NB4 (cell line): ENCODE measurements at places on chromosomes 5 and 9.

- no peak for DNase-seq
Observed at GRCh38 chr5:159641371-159642039, 274.8 kb upstream of the ADRA1B start.

- DNase-seq = no peak
Observed at GRCh38 chr5:125722550-125722949, 700.7 kb upstream of the GRAMD2B start.

DNA sequence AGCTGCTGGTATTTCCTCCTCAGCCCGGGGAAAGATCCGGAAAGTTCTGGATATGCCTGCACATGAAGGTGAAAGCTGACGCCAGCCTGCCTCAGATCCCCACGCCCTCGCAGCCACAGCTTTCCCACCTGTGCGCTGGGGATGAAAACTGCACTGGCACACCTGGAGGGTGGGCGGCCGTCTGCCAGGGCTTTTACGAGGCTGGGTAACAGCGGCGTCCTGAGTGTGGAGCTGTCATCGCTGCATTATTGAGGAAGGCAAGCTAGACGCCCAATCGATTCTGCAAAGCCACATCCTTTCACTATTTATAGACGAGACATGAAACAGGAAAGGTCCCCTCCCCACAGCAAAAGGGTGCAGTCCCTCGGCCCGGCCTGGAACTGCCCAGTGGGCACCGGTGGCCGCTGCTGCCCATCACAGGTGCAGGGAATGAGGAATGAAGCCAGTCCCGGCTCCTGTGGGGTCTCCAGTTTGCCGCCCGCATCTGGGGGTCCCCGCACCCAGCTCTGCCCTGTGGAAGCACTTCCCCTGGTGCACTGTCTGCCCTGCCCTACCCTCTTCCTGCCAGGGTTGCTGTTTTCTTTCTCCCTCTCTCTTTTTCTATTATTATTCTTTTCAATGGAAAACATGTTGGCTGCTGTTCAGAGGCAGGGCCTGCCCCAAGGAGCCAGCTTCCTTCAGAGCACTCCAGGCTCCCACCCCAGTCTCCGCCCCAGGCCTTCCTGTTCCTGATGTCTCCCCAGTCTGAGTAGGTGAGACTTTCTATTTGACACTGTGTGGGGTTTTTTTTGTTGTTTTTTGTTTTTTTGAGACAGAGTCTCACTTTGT, 7.0 kb downstream of the NOTCH1 start:
- no peak for DNase-seq

DNA sequence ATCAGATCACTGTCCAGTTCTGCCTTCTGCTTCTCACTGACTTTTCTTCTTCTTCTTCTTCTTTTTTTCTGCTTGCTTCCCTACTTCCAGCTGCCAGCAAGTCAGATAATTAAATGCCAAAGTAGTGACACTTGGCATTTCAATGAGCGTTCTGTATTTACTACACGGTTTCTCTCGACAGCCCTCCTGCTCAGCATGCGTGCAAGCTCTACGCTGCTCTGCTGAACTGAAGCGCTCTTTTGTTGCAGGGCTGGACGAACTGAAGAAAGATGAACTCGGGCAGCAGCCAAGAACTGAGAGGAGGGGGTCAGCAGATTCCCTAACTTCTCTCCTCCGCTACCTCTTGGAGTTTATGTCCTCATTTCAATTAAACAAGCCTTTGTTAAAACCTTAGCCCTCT, 319.1 kb downstream of the GLIS3 start:
- DNase-seq = no peak

DNA sequence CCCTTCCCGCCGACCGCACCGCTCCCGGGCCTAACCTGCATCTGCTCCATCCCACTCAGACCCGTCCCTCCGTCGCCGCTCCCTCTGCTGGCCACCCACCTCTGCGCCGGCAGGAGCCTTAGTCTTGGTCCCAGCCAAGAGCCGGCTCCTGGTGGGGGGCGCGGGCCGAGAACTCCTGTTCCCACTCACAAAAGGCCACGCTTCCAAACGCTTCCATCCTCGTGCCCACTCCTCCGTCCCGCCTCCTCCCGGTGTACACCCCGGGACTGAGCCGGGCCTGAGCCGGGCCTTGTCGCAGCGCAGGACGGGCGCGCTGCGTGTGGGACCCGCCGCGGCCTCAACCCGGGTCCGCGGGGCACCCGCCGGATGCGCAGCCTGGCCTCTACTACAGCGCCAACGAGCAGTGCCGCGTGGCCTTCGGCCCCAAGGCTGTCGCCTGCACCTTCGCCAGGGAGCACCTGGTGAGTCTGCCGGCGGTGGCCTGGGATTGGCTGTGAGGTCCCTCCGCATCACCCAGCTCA, 7.5 kb downstream of the ADAMTS13 start:
- no peak for DNase-seq

- peak; percentile 87 for DNase-seq
Observed at GRCh38 chr5:1479581-1480188, 34.4 kb upstream of the SLC6A3 start.

DNA sequence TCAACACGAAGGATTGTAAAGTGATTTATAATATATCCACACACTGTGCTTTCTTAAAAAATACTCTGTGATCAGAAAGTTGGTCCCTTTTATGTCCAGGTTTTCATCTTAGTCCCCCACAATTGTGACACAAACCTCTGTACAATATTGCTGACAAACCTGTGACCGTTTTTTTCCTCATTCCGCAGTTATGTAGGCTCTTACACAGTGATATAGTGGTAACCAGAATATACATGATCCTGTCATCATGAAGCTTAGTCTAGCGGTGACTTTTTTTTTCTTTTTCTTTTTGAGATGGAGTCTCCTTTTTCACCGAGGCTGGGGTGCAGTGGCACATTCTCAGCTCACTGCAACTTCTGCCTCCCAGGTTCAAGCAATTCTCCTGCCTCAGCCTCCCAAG, 8.7 kb downstream of the ANP32B start:
- no peak for DNase-seq

DNA sequence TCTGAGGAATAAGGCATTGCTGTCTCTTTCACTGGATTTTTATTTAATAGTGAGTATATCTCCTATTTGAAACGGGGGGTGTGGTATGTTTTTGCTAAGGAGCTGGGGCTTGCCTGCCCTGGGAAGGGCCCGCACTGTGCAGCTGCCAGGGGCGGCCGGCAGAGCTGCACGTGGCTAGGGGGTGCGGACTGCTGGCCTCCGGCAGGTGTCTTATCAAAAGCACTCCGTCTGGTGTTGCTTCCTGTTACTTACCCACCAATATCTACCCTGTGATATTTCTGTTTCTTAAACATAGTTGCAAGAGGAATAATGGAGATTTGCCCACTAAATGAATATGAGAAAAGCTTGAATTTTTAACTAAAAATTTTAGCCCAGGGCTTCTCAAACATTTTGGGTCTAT, 232.0 kb downstream of the IRX1 start:
- DNase-seq = no peak

DNA sequence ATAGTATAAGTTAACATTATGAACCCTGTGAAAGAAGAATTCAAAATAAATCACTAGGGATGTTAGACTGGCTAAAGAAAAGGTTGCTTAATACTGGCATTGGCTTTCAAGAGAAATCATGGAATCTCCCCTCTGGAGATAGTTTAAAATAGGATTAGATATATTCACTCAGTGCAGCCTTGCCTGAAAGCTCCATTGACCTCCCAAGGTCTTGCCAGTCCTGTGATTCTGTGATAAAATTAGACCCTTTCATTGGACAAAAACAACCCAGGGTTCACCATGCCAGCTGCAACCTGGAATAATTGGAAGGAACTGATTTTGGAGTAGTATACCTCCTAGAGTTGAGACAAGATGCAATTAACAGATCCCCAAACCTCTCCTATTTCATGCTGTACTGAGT, 588.1 kb upstream of the MEF2C start:
- DNase-seq = no peak

- no peak for DNase-seq
Observed at GRCh38 chr5:59086024-59086423, 503.1 kb downstream of the RAB3C start.

DNA sequence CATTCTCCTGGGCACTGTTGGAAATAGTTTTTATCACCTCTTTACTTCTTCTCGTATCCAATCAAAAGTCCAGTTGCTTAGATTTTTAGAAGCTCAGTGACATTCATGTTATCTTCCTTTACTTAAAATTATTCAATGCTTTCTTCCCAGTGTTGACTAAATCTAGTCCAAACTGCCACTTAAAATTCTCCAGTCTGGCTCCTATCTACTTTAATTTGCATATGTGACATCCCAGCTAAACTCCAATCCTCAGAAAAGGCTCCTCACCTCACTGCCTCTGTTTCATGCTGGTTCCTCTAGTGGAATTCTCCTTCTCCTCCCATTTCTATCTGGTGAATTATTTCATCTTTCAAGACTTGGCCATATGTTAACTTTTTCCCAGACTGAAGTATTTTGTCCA, 1238.7 kb upstream of the WWC1 start:
- no peak for DNase-seq

- peak; percentile 65 for DNase-seq
Observed at GRCh38 chr5:142922223-142922952, 152.2 kb downstream of the ARHGAP26 start.

DNA sequence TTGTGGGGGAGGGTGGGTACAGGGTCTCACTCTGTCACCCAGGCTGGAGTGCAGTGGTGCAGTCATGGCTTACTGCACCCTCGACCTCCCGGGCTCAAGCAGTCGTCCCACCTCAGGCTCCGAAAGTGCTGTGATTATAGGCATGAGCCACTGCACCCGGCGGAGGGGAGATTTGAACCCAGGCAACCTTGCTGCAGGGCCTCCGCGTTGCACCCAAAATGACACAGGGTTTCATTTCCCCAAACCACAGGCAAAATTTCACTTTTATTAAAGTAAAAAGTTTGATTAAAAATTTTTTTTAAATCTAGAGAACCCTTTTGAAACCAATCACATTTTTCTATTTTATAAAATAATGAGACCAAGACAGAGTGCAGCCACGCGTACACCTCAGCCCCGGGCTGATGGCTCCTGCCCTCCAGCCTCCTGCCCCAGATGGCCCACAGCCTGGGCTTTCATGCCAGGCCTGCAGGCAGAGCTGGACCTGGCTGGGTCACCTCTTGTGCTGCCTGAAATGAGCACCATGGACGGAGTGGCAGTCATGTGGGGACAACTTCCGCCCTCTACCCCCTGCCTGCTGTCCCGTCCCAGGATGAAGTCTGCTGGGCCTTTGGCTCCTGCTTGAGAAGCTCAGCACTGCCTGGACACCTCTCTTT, 30.5 kb downstream of the USP20 start:
- DNase-seq = no peak

DNA sequence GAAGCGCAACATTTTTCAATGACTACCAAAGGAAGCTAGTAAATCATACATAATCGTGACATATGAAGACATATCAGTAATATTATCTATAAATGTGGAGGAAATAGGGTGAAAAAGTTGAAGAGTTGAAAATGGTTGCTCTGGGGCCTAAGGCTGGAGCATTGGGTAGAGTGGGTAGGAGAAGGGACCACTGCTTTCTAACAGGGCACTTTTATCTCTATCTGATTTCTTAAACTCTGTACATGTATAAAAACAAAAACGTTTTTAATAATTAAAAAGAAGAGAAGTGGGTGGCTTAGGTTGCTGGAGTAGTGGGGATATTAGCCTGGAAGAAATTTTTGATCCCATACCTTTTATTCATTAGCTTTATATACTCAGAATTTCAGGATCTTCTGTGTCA, 44.2 kb upstream of the ITGA1 start:
- DNase-seq = no peak

GRCh38 chr9:16207161-16207560, 654.3 kb downstream of the CCDC171 start:
- DNase-seq = peak; percentile 73

DNA sequence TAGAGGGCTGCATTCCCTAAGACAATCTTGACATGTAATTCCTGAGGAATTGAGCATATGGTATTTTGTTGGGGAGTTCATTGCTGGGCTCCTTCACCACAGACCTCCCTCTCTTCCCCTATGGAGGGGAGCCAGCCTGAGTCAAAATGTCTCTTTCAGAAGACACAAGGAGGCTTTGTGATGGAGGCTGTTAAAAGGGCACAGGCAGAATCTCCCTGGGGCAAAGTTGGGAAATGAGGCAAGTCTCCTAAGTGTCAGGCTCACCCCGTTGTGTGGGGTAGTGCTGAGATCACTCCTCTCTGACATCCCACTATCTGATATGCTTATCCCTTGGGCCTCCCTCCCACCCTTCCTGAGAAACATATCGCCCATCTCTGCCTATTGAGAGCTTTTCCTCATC, 30.6 kb downstream of the GFRA3 start:
- DNase-seq = peak; percentile 40

GRCh38 chr5:20833081-20833627, 845.2 kb upstream of the CDH18 start:
- no peak for DNase-seq

DNA sequence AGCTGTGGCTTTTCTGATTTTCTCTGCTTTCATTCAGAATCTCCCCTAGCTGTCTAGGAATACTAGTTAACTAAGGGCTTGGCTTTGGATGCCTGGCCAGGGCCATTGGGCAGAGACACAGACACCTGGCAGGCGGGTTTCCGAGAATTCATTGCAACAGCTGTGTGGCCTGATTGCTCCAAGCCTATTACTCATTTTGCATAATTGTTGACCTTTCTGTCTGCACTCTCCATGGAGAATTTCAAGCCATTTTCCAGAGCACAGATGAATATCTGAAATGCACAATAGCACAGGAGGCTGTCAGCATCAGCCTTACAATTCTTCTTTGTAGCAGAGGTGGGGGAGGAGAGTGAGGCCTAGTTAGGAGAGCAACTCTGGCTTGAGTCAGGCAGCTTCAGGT, 310.5 kb downstream of the DMAC1 start:
- no peak for DNase-seq

- no peak for DNase-seq
Observed at GRCh38 chr5:168847511-168848073, 268.4 kb upstream of the PANK3 start.

DNA sequence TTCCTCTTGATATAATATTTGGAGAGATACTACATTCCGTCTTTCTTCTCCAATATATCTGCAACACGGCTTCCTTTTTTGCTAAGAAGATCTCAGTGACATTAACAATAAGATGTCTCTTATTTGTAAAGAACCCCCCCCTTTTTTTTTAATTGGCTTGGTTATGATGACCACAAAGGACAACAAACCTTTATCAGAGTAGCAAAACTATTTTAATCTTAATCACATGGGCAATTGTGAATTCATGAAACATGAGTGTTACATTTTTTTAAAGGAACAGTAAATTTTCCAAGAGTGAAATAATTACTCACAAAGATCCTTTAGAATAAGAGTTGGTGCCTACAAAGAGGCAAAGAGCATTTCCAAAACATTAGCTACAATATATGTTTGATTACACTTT, 554.1 kb downstream of the MAT2B start:
- no peak for DNase-seq

- DNase-seq = no peak
Observed at GRCh38 chr9:121990600-121991306, 102.4 kb downstream of the TTLL11 start.
